CD8-positive, alpha-beta T cell (primary cell): ENCODE measurements at places on chromosomes 4 and X.

DNA sequence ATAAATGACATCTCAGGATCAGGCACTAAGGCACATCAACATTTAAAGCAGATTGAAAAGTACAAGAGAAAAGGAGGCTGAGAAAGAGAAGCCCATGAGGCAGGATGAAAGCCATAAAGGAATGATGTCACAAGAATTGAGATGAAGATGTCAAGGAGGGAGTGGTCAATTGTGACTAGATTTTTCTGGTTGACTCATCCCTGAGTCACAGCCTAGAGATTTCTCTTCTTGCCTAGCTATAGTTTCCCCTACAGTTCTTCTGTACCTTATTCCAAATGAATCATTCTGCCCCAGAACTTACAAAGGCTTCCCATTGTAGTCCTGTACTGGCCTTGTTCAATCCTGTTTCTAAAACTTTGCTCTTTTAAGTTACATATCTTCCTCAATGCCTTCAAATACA, 3.4 kb upstream of the USP53 start:
- no peak for DNase-seq

DNA sequence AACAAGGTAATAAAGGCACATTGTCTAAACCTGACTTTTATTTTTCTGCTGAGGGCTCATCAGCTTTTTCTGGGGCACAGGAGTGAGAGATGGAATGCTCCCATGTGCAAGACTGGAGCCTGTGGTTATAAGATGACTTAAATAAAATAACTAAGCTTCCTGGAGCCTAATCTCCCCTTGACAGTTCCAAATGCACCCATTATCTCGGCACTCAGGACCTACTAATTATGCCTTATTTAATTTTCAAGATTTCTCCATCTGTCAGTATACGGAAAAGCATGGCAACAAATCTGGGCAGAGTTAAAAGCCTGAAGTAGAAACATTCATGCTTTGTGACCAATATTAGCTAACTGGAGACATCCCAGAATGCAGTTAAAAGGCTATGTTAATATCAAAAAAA, 416.7 kb upstream of the TEX13C start:
- no peak for DNase-seq

- DNase-seq = no peak
These were observed 584.6 kb downstream of the GABRG1 start for GRCh38 chr4:45539142-45539814.

- no peak for DNase-seq
These were observed 8.9 kb downstream of the RTL5 start for GRCh38 chrX:72122621-72123337.

DNA sequence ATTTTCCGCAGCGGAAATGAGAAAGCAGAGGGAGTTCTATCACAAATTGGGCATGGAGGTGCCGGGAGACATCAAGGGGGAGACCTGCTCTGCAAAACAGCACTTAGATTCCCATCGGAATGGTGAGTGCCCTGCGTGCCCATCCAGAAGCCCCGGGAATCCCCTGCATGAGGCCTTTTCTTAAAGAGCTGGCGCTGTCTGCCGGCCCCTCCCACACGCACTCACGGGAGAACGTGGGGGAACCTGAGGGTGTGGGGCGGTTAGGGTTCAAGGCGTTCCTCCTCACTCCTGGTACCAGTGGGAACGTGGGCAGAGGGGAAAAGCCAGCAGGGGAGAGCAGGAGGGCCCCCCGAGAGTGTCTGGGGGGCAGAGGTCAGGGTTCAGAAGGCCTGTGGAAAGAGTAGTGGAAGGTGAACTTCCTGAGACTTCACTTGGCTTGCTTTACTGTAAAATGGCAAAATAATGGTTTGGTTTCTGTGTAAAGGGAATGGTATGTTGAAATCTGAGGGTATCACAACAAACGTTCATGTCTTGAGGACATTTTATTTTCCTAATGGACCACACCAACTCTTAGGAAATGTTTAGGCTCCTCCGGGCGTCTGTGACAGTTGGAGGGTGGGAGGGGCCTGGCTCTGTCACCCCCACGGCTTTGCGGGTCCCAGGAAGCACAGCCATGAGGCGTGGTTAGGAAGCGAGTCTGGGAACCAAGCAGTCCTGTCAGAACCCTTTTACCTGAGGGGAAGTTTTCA, 38.0 kb downstream of the PCGF3 start:
- DNase-seq = no peak

- no peak for DNase-seq
These were observed 113.7 kb downstream of the ARAP2 start for GRCh38 chr4:36130641-36131040.

DNA sequence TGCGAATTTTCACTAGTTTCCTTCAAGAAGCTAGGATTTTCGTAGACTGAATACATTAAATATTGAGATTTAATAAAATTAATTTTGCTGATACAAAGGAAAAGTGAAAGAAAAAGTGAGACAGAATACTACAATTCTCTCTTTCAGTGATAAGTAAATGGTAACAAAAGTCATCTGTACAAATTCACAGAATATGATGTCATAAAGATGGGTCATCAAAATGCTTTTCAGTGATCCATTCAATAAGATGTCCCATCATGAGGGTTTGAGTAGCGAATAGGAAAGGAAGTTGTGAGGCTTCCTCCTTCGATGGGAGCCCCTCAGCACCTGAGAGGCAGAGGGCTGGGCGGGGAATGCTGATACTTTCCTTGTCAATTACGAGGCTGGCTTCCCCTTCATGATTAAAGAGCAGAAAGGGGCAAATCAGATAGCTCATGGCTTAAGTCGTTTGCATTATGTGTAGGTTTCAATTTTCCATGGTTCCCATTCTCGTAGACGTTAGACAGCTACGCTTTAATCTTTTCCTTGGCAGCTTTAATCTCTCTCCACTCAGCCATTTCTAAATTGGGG, 108.8 kb upstream of the SORBS2 start:
- no peak for DNase-seq
